ENCODE measurements at places on chromosomes 7 and 10.

- no peak for DNase-seq
These were observed 138.5 kb upstream of the MGMT start for GRCh38 chr10:129328546-129328945.

- no peak for DNase-seq
These were observed 57.7 kb upstream of the TNS3 start for GRCh38 chr7:47639495-47640110.

GRCh38 chr7:107474104-107474521, 4.3 kb downstream of the GPR22 start:
- no peak for DNase-seq

- DNase-seq = no peak
These were observed 12.1 kb downstream of the BRAT1 start for GRCh38 chr7:2542916-2543871.

- DNase-seq = no peak
These were observed 657.3 kb downstream of the TYW1 start for GRCh38 chr7:67653856-67654454.

- no peak for DNase-seq
These were observed 24.5 kb downstream of the CRCP start for GRCh38 chr7:66138994-66139752.

DNA sequence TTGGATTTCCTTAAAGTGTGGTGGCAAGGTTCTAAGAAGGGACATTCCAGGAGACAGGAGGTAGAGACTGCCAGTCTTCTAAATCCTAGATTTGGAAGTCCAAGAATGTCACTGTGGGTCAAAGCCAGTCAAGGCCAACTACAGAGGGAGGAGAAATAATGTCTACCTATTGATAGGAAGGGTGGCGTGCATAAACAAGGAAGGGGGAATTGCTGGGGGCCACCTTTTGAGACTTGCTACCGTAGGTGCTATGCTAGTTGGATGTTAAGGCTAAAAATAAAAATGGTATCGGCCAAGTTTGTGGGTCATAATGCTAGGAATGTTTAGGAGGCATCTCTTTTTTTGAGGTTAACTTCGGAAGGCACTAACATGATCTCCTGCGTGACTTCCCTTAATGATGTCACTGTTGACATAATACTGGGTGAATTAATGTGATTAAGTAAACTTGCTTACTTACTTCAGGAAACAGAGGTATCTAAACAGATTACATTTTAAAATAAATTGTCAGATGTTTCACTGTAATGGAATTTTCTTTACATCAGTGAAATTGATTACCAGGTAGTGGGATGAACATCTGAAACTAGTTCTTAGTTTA, 4.8 kb downstream of the BTRC start:
- no peak for DNase-seq

DNA sequence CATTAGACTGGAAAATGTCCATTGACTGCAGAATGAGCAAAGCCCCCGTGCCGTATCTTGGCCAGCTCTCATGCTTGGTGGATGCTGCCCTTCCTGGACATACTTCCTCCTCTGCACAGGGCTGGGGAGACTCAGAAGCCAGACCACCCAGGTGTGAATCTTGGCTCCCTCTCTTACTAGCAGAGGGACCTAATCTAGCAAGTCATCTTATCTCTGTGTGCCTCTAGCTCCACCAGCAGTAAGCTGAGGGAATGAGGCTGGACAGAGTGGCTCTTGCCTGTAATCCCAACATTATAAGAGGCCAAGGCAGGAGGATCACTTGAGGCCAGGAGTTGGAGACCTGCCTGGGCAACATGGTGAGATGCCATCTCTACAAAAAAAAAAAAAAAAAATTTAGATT, 173.8 kb upstream of the GHITM start:
- no peak for DNase-seq

DNA sequence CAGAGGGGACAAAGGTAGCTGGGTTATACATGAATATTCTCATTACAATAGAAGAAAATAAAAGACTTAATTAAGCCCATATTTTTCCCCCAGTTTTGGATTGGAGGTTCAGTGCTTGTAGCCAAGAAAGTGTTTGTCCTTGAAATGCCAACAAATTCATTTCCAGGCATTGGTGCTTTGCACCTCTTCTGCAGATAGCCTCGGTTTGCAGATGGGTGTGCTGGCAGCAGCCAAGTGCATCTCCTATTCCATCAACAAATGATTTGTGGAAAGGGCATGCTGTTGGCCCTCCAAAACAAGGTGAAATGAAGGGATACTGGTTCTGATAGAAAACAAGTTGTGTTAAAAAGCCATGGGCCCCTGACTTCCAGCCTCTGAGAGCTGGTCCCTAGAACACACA, 187.3 kb downstream of the DPY19L1 start:
- DNase-seq = no peak
